Activated CD8-positive, alpha-beta memory T cell treated with anti-CD3 and anti-CD28 coated beads, Interleukin-2, amount 50 U/mL, for 48 hours (primary cell): ENCODE measurements at places on chromosomes 3 and 15.

- no peak for DNase-seq
Observed at GRCh38 chr15:31236184-31237042, 90.2 kb upstream of the KLF13 start.

- no peak for DNase-seq
Observed at GRCh38 chr3:44930911-44931310, 45.1 kb downstream of the ZDHHC3 start.

DNA sequence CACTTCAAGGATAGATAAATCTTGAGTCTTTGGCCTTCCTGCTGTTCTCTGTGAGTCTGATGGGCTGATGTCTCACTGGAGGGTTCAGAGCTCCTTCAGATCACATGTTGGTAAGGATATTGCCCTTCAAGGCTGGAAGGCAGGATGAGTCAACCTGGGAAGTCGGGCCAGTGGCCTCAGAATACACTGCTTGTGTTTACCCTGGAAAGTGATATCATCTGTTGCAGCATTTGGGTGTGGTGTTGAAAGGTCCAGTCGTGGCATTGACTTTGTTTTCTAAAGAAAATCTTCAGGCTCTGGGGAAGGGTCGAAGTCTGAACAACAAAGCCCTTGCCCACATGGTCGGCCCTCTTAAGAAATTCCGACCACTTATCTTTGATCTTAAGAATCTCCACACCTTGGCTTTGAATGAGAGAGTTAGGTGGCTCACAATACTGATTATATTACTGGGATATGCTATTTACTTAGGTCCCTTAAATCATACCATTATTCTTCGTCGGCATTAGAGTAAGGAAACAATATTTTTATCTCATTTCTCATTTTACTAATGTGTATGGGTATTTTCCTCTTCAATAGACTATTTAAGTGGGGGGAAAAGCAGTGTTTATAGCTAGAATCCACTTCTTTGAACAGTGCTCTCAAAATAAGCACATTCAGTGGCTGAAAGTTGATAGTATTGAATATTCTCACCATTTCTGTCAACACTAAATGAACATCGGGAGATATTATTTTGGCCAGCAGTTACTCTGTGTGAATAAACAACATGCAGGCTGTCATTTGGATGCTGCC, 303.9 kb upstream of the RASGRP1 start:
- no peak for DNase-seq

DNA sequence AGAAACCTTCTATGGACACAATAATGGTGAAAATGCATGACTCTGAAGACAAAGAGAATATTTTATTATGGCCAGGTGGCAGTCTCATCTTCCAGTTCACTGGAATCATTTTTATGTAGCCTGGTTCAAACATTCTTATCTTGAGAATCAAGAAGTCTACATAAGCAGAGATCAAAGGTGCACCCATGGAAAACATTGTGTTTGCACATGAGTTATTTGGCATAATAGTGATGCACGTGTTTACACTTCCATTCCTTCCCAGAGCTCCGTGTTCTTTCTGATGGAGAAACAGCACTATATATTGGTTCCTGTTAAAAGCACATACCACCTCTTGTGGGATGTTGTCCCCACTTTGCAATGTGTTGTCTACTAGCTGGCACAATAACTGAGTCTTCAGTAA, 572.2 kb downstream of the GRM7 start:
- no peak for DNase-seq

DNA sequence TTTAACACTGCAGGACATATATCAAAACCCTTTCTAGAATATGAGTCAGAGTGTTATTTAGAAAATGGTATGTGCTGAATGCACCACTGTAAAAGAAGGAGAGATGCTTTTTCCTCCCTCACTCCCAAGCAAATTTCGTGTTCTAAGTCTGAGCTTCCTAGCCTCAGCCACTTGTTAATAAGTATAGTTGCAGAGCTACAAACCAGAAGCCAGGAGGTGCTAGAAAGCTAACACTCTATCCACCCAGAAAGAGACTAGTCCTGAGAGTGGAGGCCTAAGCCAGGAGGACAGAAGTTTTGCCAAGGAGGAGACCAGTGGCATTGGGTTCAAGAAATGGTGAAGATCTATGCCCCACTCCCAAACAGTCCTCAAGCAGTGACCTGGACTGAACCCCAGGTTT, 40.5 kb upstream of the GYG1 start:
- DNase-seq: no peak

- DNase-seq: no peak
Observed at GRCh38 chr3:131402391-131403039, 20.9 kb downstream of the NUDT16 start.
